ENCODE measurements at places on chromosomes 7 and 10.

GRCh38 chr10:124656541-124656940 lies 87.6 kb downstream of the FAM53B start:
- DNase-seq, result no peak

- DNase-seq, result peak; percentile 75
Measured at GRCh38 chr10:13743101-13743693, 156.4 kb downstream of the PRPF18 start.

- no peak for DNase-seq
Measured at GRCh38 chr7:44145479-44145968, 4.4 kb upstream of the MYL7 start.

- peak; percentile 68 for DNase-seq
Measured at GRCh38 chr7:120997882-120998474, 9.5 kb downstream of the CPED1 start.

DNA sequence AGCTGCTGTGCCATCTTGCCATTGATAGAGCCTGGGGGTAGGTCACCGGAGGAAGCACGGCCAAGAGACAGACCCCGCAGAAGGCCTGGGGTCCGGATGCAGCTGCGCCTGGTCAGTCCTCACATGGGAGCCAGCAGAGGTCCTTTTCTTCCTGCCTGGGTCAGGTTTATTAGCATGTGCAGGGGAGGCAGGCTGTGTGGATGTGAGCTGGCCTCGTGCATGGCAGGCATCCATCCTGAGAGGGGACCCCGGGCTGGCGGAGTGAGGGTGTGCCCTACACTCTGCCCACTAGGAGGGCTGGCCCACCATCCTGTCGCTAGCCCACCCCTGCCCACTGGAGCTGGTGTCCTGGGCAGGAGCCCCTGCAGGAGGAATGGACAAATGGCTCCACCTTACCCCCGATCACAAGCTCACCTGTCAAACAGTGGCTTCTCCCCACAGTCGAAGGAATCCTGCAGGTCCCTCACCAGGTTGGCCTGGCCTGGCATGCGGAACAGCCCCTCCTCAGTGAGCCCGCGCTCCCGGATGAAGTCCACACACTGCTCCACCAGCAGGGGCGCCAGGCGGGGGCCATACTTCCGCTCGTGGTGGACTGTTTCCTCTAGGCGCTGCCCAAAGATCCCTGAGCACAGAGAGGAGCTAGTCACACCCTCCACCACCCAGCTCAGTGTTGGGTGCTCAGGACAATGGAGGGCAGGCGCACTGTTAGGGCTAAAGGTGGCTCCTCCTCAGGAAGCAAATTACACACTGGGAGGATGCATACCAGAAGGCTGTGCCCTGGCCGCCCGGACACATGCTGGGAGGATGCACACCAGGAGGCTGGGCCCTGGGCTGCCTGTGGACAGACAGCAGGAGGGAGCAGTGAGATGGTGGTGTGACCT lies 145.4 kb downstream of the ARHGAP22 start:
- DNase-seq, result no peak

DNA sequence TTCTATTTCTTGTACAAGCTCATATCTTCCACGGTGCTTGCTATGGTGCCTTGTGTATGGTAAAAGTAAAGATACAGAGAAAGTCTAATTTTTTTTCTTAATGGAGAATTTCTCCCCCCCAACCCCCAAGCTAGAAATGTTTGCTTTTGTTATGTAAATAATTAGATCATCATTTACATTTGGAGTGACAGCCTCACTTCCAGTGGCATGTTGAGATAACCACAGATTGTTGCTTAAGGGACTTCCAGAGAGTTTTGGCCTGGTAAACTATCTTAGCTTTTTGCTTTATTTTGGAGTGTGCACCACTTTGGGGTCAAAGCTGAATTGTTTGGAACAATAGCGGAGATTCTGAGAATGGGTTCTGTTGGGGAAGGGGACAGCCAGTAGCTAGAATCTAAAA lies 129.7 kb downstream of the ZNF365 start:
- no peak for DNase-seq

DNA sequence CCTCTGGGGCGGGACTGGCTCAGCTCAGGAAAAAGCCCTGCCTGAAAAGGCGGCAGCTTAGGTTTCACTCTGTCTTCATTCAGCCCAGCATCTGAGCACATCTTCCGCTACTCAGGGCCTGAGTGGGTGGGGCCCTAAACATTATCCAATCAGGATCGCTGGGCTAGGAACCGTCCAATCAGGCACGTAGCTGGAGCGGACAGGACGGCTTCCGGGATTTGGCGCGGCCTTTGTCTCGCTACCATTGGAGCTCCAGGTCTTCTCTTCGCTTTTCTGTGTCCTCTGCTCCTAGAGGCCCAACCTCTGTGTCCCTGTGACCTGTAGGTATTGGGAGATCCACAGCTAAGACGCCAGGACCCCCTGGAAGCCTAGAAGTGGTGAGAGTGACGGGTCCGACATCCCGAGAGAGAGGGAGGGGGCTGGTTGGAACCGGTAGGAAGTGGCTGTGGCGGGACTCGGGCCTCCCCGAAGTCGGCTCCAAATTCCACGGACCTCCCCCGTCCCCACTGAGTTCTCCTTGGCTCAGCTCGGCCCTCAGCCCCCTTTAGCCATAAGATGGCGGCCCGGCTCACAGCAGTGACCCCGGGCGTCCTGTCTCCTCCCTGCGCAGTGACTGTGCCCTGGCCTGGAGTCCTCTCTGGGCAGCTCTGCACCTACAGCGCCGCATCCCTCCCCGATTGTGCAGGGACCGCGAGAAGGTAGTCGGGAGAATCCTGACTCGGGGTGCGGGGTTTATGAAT lies 99.1 kb downstream of the ZNF680 start:
- DNase-seq, result peak; percentile 90

DNA sequence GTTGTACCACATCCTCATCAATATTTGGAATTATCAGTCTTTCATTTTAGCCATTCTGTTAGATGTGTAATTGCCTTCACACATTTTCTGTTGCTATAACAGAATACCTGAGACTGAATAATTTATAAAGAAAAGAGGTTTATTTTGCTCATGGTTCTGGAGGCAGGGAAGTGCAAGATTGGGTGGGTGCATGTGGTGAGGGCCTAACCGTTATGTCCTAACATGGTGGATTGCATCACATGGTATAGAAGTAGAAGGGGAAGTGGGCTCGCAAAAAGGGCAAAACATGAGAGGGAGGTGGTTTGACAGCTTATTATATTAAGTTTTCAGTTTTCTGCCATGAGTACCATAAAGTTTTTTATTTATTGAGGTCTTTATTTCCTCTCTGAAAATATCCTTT lies 452.0 kb downstream of the ARL4A start:
- no peak for DNase-seq

- peak; percentile 54 for DNase-seq
Measured at GRCh38 chr7:42494736-42495135, 257.7 kb upstream of the GLI3 start.

DNA sequence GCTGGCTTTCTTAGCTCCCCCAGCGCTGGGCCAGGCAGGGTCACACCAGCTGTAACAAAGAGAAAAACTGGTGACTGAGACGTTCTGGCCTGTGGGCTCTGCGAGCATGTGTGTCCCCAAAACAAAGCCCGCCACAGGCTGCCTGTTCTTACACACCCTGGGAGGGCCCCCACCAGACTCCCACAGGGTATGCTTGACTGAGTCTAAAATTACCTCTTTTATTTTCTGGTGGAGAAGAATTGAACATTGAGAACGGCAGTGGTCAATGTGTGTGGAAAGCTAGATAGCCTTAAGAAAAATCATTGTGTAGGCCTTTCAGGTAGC lies 808 bp downstream of the C10orf71 start:
- no peak for DNase-seq

- DNase-seq, result no peak
Measured at GRCh38 chr7:100556541-100556940, 17.2 kb downstream of the SAP25 start.

DNA sequence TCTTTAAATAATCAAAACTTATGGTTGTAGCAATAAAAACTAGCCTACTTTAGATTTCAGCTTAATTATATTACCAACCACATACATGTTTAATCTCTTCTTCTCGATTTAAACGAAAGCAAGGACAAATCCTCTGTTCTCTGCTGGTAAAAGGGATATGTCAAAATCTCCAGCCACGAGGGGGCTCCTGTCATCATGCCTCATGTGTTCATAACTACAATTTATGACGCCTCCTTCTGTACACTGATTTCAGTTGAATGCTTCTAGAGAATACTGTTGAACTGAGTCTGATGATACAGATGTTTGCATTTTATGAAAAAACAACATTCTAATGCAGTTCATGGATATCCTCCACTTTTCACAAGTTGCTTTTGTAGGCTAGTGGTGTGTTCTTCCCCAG lies 220.0 kb upstream of the DPP6 start:
- peak; percentile 37 for DNase-seq

- no peak for DNase-seq
Measured at GRCh38 chr7:116327135-116327534, 116.8 kb downstream of the TES start.

GRCh38 chr10:65294329-65294728 lies 1631.5 kb upstream of the LRRTM3 start:
- DNase-seq, result no peak

GRCh38 chr7:55288070-55288824 lies 76.9 kb upstream of the LANCL2 start:
- no peak for DNase-seq

DNA sequence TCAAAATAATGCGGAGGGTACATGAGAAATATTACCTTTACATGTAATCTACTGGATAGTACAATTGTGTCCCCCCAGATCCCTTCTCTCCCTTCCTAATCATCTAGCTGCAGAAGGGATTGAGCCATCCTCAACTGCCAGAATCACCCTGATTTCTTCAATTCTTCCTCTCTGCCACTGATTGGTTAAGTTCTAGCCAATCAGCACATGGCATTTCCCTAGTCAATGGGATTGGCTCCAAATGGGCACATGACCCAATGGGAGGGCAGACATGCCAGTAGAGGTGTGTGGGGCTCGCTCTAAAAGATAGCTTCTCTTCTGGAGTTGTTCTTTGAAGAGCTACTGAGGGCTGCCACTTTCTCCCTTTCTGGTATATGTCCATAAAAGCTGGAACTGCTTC lies 20.9 kb upstream of the UBE3C start:
- no peak for DNase-seq

DNA sequence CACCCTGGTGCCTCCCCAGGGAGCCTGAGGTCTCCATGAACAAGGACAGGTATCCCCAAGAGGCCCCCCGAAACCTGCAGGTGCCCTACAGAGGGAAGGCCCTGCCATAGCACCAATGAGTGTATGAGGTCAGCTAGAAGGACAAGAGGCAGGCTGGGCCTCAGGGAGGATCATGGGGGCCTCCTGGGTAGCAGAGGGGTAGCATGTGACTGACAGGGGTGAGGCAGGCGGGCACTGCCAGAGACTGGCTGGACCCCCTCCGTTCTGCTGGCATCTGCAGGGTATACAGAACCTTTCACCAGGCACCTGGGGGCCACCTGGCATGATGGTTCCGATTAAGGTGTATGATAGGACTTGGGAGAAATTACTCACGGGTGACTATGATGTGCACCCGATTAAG lies 79.2 kb upstream of the KCTD7 start:
- DNase-seq, result no peak
